Tibial nerve (tissue), 4 donors: ENCODE measurements at places on chromosomes 3 and 15. TPM values are rescaled to one million over a fixed set of nuclear protein-coding genes. Genes with fewer than 3 reads are reported as not detected.

CRABP1 gene
- 6.6 TPM for total RNA-seq

NAA50 gene
- total RNA-seq, result 87.8 TPM

FES gene
- total RNA-seq, result 64.9 TPM

ROPN1B gene
- total RNA-seq, result not detected

NR2E3 gene
- not detected for total RNA-seq

CYP8B1 gene
- total RNA-seq, result not detected

PRTG gene
- total RNA-seq, result 12.7 TPM

CLRN1 gene
- total RNA-seq, result not detected

ITIH4 gene
- 7.6 TPM for total RNA-seq

FETUB gene
- total RNA-seq, result not detected

NSMCE3 gene
- 7.5 TPM for total RNA-seq

TMEM207 gene
- total RNA-seq, result not detected

LPP gene
- 224 TPM for total RNA-seq

SCG3 gene
- total RNA-seq, result not detected

RFC4 gene
- total RNA-seq, result 12.1 TPM

TRH gene
- total RNA-seq, result not detected

ACTRT3 gene
- 2.3 TPM for total RNA-seq

ARL14 gene
- total RNA-seq, result not detected

KLHL40 gene
- total RNA-seq, result not detected

GOLGA8N gene
- 14.4 TPM for total RNA-seq

MFSD1 gene
- 57.1 TPM for total RNA-seq

GOLGA6B gene
- total RNA-seq, result not detected

MFN1 gene
- 36.6 TPM for total RNA-seq

IQCH gene
- total RNA-seq, result 2.9 TPM

SAMD7 gene
- not detected for total RNA-seq

EFHB gene
- total RNA-seq, result 2.2 TPM

SLC22A14 gene
- total RNA-seq, result 1.2 TPM

NR1I2 gene
- not detected for total RNA-seq

OCA2 gene
- 2.7 TPM for total RNA-seq

STT3B gene
- total RNA-seq, result 83.1 TPM

CACNA2D2 gene
- 1.5 TPM for total RNA-seq

SH2D7 gene
- total RNA-seq, result not detected

C3orf20 gene
- not detected for total RNA-seq

PLCH1 gene
- 2.1 TPM for total RNA-seq

GNAT1 gene
- not detected for total RNA-seq

HESX1 gene
- total RNA-seq, result not detected

CISH gene
- 5.7 TPM for total RNA-seq

CCDC9B gene
- 22.6 TPM for total RNA-seq

GOLGA6L7 gene
- not detected for total RNA-seq

PCSK6 gene
- 27.0 TPM for total RNA-seq

LDHAL6B gene
- not detected for total RNA-seq

LINGO1 gene
- 0.42 TPM for total RNA-seq

CACNA1D gene
- total RNA-seq, result 29.5 TPM

SPINK8 gene
- total RNA-seq, result not detected

GLDN gene
- 83.7 TPM for total RNA-seq

GPR87 gene
- not detected for total RNA-seq

PLSCR2 gene
- total RNA-seq, result not detected

EFCAB12 gene
- 0.63 TPM for total RNA-seq

FANCD2 gene
- total RNA-seq, result 2.1 TPM

LYZL4 gene
- total RNA-seq, result not detected

CHCHD4 gene
- total RNA-seq, result 10.7 TPM

NCBP2 gene
- 30.6 TPM for total RNA-seq

MAP6D1 gene
- 0.42 TPM for total RNA-seq

GP9 gene
- total RNA-seq, result not detected

BTBD1 gene
- 79.8 TPM for total RNA-seq
